Activated CD8-positive, alpha-beta memory T cell treated with anti-CD3 and anti-CD28 coated beads for 48 hours (primary cell): ENCODE measurements at places on chromosomes 5 and 9.

DNA sequence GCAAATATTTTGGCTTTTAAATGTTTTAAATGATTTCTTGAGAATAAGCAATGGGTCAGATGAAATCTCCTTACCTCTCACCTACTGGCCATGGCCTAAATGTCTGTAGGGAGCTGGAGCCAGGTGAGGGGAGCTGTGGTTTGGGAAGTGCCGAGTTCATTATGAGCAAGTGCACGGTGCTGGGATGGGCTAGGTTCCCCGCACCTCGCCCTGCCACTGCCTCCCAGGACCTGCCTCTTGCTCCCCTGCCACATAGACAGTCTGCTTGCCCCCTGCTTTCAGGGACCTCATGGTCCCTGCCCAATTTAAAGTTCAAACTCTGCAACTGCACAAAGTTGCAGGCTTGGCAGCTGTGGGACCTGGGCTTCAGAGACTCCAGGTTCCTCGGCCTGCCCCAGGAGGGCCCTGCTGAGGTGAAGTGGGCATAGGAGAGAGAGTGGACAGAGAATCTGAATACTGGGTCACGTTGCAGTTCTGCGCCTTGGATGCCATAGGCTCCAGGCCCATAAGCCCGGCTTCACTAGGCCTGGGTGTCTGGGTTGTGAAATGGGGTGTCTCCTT lies 5.4 kb downstream of the OR13J1 start:
- no peak for DNase-seq

GRCh38 chr5:34491251-34491620 lies 164.9 kb upstream of the RAI14 start:
- DNase-seq = no peak

DNA sequence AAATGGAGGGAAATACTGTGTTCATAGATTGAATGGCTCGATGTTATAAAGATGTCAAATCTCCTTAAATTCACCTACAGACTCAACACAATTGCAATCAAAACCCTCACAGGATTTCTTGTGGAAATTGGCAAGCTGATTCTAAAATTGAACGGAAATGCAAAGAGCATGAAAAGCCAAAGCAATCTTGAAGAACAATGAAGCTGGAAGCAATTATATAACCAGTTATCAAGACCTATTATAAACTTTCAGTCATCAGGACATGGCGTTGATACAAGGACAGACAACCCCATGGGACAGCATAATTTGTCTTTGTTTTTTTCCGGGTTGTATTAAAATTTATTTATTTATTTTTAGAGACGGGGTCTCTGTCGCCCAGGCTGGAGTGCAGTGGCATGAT lies 53.5 kb upstream of the OTULINL start:
- DNase-seq = no peak

- no peak for DNase-seq
These were observed 140.5 kb upstream of the PITX1 start for GRCh38 chr5:135174315-135175096.

DNA sequence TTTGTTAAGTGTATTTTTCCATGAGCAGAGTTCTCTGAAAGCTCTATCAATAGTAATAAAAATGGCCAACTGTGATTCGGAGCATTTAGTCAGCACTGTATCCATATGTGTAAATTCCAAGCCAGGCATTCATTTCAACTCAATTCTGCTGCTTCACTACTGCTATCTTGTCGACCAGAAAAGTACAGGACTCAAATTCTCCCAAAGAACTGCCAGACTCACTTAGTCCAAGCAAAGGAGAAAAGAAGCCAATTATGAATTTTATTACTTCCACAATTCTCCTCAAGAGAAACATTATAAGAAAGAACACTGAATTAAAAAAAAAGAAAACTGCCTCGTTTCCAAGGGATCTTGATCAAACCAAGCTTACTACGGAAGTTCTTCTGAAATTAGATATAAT lies 906.3 kb upstream of the DMAC1 start:
- DNase-seq = no peak

DNA sequence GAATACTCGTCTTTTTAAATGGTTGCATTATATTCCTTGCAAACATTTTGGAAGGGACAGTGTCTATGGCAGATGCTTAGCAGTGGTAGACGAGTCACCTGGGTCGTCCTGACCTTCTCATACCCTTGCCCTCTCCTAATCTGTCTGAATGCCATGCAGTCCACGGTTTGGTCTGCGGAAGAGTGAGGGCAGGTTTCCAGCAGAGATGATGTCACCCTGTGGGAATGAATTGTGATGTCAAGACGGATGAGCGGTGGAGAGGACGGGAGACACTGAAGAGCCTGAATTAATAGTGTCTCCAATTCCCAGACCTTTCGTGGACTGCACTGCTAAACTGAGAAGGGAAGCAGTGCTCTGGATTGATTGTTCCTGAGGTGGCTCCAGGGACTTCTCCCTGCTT lies 329.0 kb upstream of the PANK3 start:
- no peak for DNase-seq

DNA sequence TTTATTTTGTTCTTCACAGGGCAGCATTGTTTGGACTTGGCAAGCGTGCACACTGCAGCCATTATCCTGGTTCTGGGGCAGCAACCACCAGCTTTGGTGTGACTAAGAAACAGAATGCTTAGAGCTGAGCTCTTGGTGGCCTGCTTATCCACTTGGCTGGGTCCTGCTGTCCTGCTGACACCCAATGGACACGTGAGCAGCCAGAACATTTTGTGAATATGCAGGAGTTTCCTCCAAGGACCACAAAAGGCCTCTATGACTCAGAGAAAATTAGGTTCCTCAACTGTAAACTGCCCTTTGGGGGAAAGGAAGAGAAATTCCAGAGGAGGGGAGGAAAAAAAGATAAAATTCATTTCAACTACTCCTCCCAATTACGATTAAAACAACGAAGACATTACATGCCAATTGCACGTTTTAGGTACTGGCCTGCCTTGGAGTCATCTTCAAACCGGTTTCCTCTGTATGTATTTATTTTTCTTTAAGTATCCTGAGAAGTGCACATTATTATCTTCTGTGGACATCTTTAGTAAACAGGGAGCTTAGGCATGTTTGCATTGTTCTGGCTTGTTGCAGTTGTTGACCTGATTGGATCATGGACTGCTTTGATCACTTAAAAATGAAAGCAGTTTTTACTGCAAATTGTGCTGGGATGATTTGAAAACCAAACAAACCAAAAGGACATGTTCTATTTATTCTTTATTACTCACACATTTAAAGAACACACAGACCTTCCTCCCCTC lies 82.3 kb upstream of the TLE4 start:
- DNase-seq = no peak

- DNase-seq = no peak
These were observed 186.7 kb downstream of the C9orf50 start for GRCh38 chr9:129434187-129434586.

DNA sequence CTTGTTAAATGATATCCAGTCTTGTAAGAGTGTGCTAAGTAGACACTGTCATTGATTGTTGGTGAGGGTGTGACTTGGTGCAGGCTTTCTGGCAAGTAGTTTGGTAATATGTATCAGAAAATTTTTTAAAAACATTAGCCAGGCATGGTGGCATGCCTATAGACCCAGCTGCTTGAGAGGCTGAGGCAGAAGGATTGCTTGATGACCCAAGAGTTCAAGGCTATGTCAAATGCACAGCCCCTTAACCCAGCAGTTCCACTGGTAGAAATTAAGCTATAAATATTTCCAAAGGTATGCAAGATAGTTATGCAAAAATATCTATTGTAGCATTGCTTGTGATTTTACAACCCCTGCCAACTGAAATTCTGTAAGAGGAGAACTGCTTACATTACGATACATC lies 24.2 kb downstream of the ZBTB43 start:
- no peak for DNase-seq

GRCh38 chr9:33809506-33809905 lies 7.5 kb upstream of the UBE2R2 start:
- no peak for DNase-seq

DNA sequence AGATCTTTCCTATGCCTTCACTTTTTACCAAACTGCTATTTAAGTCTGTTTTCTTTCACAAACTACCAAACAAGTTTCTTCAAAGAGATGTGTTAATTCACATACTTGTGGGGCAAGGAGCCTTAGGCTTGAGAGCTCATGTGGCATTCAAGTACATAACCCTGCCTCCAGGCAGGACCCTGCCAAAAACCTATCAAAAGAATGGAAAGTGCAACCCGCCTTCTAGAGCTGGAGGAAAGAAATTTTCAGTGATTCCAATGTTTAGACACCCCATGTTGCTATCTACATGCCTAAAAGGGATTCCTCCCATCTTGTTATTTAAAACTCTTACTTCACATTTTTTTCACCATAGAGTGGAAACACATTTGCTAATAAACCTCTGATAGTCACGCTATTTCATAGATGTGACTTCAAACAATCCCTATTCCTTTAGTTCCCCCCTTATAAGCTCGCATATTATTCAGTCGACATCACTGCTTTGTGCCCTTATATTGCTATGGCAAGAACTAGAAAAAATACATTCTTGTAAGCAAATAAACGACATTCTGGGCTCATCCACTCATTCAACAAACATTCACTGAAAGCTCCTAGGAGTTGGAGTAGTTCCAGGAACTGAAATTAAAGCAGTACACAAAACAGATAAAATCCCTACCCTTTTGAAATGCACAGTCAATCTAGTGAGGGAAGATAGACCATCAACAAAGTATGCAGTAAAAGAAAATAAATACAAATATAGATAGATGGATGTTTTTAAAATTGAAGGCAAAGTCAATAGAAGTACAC lies 518.1 kb downstream of the ELAVL2 start:
- DNase-seq = no peak

DNA sequence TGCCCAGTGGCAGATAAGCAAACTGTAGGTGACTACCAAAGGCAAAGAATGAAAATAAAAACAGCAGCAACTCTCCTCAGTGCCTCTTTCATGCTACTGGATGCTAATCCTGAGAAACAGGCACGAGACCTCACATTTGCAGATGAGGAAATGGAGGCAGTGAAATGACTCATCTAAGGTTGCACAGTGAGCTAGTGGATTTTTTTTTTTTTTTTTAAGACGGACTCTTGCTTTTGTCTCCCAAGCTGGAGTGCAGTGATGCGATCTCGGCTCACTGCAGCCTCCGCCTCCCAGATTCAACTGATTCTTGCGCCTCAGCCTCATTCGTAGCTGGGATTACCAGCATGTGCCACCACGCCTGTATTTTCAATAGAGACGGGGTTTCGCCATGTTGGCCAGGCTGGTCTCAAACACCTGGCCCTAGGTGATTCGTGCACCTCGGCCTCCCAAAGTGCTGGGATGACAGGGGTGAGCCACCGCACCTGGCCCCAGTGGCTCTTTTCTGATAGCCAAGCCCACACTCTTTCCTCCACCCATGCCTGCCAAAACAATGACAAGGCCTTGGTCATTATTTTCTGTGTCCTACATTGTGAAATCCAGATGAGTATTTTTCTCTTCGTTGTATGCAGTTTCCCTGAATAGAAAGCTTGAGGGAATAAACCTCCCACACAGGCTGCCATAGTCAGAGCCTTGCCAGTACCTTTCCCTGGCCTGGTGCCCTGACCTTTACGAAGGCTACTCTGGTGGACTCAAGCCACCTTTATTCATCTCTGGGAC lies 19.2 kb downstream of the DOCK2 start:
- no peak for DNase-seq

DNA sequence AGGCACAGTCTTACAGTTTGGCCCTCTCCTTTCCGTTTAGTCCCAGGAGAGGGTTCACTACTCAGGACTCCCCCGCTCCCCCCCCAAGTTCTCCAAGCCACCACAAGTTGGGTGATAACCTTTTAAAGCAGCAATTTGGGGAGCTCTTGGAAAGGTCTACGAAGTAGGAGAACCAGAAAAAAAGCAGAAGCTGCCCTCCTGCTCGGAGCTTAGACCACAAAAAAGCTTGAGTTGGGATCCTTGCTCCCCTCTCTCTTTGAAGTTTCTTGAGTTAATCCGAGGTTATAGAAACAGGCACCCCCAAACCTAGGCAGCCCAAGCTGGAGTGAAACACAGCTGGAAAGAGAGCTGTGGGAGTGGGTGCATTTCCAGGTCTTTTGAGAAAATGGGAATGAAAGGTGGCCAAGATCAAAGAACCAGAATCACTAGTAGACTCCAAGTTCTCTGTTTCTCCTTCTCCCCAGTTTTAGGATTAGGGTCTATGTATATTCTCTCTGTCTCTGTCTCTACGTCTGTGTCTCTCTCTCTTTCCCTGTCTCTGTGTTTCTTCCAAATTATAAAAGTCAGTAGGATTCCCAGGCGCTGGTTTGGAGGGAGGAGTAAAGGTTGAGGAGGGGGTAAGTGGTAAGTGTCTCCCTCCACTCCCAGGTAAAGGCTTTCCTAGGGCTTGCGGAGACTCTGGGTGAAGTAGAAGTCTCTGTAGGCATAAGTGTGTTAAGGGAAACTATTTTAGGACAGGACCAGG lies 2.8 kb downstream of the LHX2 start:
- DNase-seq = no peak

DNA sequence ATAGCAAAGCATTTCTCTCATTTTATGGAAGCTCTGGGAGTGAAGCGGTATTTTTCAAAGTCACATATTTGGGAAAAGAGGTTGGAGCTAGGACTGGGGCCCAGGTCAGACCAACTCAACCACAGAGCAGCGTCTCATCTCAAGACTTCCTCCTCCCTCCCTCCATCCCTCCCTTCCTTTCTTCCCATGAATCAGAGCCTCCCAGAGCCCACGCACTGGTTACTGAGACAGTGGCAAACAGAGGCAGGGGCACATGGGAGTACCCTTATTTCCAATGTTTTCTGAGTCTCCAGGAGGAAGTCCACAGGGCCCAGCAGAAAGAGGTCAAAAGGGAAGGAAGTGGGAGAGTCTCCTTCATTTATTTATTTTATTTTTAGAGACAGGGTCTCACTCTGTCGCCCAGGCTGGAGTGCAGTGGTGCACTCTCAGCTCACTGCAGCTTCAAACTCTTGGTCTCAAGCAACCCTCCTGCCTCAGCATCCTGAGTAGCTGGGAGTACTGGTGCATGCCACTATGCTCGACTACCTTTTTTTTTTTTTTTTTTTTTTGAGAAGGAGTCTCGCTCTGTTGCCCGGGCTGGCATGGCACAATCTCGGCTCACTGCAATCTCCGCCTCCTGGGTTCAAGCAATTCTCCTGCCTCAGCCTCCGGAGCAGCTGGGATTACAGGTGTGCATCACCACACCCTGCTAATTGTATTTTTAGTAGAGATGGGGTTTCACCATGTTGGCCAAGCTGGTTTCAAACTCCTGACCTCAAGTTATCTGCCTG lies 52.5 kb upstream of the CDKN2AIPNL start:
- no peak for DNase-seq

- no peak for DNase-seq
These were observed 27.3 kb downstream of the LHFPL2 start for GRCh38 chr5:78621291-78621738.

GRCh38 chr9:137728444-137729311 lies 109.9 kb downstream of the EHMT1 start:
- no peak for DNase-seq

- DNase-seq = no peak
These were observed 158.5 kb downstream of the C9orf50 start for GRCh38 chr9:129462360-129462759.

DNA sequence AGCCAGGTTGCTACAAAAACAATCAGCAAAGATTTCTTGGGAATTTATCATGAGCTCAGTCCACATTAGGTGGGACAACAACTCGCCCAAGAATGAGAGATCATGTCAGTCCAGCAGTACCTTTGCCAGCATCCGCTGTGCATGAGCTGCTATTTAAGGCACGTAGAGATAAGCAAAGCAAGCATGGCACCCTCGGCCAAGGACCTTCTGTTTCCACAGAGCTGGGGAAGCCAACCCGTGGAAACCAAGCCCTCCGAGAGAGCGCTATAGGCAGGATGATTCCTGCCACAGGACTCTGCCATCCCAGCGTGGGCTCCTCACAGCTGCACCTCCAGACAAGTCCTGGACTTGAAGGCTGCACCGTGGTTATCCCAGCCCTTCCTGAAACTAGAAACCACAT lies 189.5 kb upstream of the PPP1R26 start:
- no peak for DNase-seq
